ENCODE measurements at places on chromosomes 1 and 21.
A peak's percentile ranks its signal among the peaks of the same experiment; 100 is the strongest.

DNA sequence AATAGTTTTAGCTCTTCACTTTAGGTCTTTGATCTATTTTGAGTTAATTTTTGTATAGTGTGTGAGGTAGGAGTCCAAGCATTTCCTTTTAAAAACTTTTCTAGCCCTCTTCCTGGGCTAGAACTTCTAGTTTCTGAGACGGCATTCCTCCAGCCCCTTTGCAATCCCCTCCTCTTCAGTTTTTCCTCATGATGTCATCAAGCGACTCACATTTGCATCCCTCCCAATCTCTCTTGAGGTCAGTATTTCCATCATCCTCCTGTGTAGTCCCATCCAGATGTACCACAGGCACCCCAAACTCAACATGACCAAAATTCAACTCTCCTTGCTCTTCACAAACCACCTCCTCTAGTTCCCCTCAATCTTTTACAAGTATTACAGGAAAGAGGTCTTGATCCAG, 10.7 kb downstream of the HMGN2 start:
- no peak for DNase-seq

DNA sequence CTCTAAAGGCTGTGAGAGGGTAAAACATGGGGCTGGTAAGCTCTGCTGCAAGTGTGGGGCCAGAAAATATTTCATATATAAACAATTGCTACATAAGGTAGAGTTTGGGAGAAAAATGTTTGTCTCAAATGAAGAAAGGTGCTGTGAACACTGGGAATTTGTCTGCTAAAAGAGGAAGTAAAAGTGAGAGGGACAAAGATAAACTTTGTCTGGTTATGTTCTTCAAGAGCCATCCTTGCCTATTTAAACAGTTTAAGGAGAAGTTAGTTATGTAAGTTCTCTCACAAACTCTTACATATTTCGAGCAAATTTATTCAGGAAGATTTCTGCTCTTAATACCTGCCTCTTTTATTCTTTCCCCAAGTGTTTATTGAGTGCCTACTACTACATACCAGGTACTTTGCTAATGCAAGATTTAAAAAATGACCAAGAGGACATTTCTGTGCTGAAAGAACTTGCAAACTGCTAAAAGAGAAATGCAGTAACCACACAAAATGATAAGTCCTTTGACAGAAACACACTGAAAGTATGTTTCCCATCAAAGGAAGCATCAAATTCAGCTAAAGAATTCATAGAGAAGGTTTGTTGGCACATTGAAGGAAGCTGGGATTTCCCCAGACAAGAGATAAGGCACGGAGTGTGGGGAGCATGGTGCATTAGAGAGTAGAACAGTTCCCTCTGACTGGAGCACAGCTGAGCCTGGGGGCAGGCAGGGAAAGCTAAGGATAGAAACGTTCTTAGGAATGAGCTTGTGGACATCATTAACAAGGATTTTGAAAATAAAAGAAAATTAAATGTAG, 549.1 kb downstream of the PTBP2 start:
- no peak for DNase-seq

DNA sequence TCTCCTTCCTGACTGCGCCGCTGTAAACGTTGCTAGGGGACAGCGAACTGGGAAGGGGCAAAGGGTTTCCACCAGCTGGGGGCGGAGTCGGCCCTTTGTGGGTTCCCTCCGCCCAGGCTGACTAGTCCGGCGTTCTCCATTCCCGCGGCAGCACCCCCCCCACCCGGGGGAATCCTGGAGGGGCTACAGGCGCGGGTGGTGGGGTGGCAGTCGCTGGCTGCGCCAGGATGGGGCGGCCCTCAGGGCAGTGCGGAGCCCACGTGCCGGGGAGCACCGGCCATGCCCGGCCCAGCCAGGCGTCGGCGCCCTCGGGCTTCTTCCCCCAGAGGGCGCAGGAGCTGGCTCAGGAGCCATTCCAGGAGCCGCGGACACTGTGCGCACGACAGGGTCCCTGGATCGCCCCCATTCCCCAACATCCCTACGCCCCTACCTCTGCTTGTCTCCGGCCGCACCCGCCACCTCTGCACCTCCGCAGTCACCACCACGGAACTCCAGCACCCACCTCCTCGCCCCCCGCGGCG, 476 bp downstream of the BATF3 start:
- DNase-seq: peak; percentile 71

DNA sequence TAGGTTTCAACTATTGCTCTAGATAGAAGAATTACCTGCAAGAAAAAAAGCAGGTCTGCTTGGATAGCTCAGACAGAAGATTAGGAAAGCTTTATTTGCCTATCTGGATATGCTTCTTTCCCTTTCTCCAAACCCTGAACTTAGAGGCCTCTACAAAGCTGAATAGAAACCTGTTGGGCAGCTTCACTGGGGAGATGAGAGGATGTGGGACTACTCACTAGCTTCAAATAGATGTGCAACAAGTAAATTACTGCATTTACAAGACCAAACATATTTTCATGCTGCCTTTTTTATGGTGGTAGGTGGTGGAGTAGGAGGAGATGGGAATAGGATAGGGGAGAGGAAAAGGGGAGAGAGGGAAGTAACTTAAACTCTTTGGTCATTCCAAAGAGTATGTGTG, 6.4 kb downstream of the CLCA2 start:
- no peak for DNase-seq

GRCh38 chr1:110070282-110070669, 196 bp downstream of the ALX3 start:
- DNase-seq: no peak

GRCh38 chr1:108106775-108107174, 93.4 kb downstream of the SLC25A24 start:
- no peak for DNase-seq

DNA sequence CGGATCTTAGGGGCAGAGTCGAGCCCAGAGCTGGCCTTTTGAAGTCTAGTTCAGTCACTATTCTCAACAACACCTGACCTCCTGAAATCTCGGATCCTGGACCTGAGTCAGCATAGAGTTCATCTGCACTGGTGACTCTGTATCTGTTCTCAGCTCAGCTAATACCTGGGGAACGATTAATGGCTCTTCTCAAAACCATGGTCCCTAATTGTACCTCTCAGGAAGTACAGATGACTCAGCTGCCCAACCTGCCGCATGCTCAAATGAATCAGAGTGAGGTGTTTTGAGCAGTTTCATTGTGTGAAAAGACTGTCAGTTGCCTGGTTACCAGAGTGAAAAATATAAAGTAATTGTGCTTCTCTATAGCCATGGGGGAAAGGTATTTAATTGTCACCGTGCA, 89.2 kb downstream of the SLC35F3 start:
- peak; percentile 80 for DNase-seq

DNA sequence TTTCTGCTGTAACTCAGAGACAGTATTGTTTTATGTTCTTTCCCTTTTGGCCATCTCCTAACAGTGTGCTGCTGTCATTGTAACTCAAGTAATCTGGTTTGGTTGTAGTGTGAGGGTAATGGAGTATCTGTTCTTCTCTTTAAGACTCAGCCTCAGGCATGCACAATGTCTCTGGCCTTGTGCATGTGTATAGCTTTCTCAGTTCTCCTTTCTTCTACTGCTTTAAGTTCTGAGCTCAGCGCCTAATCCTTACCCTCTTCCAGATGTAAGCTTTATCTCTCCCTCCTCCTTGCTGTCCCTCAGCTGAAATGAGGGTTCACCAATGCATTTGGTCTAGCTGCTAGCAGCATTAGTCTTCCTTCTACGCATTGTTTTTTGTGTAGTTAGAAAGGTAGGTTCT, 1420.4 kb upstream of the PRMT6 start:
- no peak for DNase-seq

DNA sequence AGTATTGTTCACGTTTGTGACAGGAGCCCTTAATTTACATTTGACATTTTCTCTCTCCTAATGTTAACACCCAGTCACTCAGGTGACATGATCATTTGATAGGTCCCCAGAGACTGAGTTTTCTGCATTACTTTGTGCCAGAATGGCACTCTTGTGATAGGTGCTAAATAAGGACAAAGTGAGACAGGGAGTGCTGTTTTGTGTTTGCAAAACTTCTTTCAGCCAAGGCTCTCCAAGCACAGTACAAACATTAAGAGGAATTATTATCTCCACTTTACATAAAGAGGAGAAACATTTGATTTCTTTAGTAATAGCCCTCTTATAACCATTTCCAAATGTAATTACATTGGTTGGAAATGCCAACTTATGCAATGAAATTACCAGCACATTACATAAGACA, 355.2 kb downstream of the NTNG1 start:
- no peak for DNase-seq

GRCh38 chr1:210347112-210347511, 18.4 kb downstream of the HHAT start:
- DNase-seq: peak; percentile 74

DNA sequence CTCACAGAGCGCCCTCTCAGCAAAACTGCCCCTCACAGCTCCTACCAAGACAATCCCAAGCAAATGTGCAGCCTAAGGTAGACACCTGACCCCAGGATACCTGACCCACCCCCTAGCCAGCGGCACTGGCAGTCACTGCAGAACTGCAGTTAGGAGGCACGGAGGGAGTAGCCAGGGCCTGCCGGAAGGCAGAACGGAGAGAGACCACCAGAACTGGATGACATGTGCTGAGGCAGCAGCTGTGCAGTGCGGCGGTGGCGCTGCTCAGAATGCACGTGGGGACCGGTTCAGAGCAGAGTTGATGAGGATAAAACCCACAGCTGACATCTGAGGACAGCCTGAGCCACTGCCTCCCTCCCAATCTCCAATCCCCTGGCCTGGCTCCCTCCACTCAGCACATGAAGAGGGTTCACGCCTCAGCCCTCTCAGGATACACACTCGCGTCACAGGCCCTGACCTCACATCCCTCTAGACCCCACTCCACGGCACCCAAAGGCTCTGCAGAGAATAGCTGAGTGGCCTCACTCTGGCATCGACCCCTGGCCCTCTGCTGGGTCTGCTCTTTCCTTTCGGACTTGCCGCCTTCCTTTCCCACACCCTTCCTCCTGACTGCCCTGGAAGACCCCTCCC, 29.6 kb downstream of the UBE2G2 start:
- no peak for DNase-seq

GRCh38 chr1:198856601-198857000, 217.8 kb downstream of the PTPRC start:
- no peak for DNase-seq

DNA sequence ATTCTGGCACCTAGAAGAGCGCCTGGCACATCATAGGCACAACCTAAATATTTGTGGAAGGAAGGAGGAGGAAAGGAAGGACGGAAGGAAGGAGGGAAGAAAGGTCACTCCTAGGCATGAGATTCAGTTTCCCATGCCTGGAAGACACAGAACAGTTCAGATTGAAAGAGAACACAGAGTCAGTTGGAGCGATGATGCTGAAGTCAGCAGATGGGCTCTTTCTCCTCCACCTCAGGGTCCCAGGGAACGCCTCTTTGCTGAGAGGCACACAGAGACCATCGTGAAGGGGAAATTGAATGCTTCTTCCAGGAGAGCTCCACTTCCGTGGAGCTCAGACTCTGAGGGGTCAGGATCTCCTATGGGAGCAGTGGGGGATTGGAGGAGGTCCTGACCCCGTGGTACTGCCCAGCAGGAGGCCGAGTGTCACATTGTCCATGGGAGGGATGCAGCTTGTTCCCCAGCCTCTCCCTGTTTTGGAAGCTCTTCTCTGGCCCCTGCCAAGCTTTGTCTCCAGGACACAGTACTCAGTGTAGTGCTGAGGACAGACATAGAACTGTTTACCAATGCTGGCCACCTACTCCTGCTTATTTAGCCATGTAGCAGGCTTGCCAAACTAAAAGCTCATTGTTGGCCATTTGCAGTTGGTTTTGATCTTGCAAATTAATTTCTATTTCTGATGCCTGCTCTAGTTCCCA, 2.4 kb downstream of the MYBPHL start:
- DNase-seq: no peak

GRCh38 chr1:46484783-46485490, 4.7 kb upstream of the DMBX1 start:
- DNase-seq: no peak

DNA sequence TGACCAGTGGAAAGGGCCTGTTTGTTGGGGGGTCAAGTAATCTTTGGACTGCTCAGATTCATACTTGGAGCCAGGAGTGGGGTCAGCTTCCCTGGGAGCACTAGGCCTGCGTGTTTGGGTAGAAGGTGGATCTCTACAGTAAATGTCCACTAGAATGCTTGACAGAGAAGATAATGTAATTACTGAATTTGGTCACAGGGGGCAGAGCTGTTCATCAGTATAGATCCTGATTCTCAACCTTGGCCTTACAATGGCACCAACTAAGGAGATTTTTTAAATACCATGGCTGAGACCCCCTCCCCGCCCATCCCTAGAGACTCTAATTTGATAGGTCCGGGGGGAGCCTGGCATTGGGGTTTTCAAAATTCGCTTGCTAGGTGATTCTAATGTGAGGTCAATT, 217.5 kb upstream of the PLXNA2 start:
- DNase-seq: peak; percentile 22

DNA sequence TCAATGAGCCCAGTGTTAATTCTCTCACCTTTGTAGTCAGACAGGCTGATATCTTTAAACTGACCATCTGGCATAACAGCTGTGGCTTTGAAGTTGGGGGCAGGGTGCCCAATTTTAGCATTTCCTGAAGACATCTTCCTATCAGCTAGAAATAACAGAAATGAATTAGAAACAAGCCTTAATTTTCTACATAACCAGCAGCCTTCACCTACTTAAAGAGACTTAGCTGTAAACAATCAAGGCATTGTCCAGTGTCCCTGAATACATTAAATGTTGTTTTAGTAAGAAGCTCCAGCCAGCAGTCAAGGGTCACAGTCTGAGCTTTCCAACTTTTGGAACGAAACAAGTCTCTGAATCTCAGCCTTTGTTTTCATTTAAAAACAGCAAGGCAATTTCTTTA, 2.8 kb downstream of the PRDX1 start:
- peak; percentile 67 for DNase-seq

GRCh38 chr1:172414331-172414730, 6.2 kb upstream of the C1orf105 start:
- DNase-seq: no peak

Measured in MM.1S (cell line).